ENCODE measurements at places on chromosomes 12 and 14. TPM values are rescaled to one million over a fixed set of nuclear protein-coding genes. Genes with fewer than 3 reads are reported as not detected.

GRCh38 chr14:33836900-33837577 lies 113.8 kb downstream of the EGLN3 start:
- no peaks in the 10 kb centered on the region for H3K27me3 ChIP-seq
- H3K4me1 ChIP-seq, result peaks cover 4% of the 10 kb centered on the region
- H3K36me3 ChIP-seq, result no peaks in the 10 kb centered on the region
- H3K27ac ChIP-seq, result no peak overlapping the region

- H3K4me1 ChIP-seq, result peaks cover 12% of the 10 kb centered on the region
- H3K36me3 ChIP-seq, result no peaks in the 10 kb centered on the region
- no peak overlapping the region for H3K27ac ChIP-seq
Measured at GRCh38 chr14:54138354-54139038, 181.9 kb upstream of the BMP4 start.

DNA sequence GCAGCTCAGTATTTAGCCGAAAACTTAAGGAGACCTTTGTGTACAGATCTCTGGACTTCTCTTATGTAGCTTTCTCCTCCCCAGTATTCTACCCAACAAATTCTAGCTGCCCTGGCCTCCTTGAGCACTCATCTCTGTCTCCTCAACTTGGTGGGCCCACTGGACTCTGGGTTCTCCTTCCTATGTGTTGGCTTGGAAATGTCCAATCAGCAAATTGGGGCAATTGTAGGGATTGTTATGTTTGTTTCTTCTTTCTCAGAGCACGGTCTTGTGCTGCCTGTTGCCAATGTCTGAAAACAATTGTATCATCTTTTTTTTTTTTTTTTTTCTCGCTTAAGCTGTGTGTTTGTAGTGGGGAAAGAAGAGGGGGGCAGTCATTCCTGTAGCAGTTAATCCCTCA lies 30.2 kb downstream of the NTN4 start:
- H3K36me3 ChIP-seq, result no peaks in the 10 kb centered on the region
- no peak overlapping the region for H3K4me3 ChIP-seq

DNA sequence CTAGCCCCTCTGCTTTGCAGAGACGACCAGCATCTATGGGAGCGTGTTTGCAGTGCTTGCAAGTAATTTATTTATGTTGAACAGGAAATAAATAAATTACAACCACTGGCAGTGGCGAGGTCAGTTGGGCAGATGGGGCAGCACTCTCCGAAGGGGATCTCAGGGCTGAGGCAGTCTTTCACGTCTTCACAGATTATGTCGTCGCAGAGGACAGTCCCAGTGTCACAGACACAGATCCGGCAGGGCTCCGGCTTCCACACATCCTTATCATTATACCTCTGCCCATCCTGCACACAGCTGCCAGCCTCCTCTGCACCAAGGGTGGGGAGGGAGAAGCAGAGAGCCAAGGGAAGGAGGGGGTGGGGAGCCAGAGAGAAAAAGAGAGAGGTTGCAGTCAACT lies 4.5 kb downstream of the COL2A1 start:
- peaks cover 5% of the 10 kb centered on the region for H3K27me3 ChIP-seq
- peaks cover 19% of the 10 kb centered on the region for H3K4me1 ChIP-seq
- no peak overlapping the region for H3K4me3 ChIP-seq

DNA sequence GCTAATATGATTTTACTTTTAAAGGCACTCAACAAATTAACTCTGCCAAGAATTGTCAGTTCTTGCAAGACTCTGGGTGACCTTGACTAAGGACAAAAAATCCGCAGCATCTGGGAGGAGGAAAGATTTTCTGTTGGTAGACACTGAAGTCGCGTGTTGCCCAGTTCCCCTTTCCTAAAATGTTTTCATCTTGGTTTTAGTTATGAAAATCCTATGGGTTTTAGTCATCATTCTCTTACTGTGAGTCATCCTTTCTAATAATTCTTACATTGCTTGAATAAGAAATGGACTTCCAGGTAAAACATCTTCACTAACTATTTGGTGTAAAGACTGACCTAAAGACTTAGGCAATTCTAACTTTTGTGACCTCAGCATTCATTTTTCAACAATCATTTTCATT lies 9.1 kb downstream of the GSG1 start:
- no peak for DNase-seq
- H3K4me3 ChIP-seq, result no peak overlapping the region
- peak overlapping the region; percentile 7 for H3K27ac ChIP-seq
- no peaks in the 10 kb centered on the region for H3K27me3 ChIP-seq

- no peaks in the 10 kb centered on the region for H3K36me3 ChIP-seq
- no peaks in the 10 kb centered on the region for H3K4me1 ChIP-seq
- no peaks in the 10 kb centered on the region for H3K27me3 ChIP-seq
- DNase-seq, result no peak
- no peak overlapping the region for H3K4me3 ChIP-seq
Measured at GRCh38 chr14:64768401-64769095, 64.3 kb downstream of the PLEKHG3 start.

- DNase-seq, result no peak
- no peaks in the 10 kb centered on the region for H3K27me3 ChIP-seq
- no peaks in the 10 kb centered on the region for H3K4me1 ChIP-seq
- peaks cover 41% of the 10 kb centered on the region for H3K36me3 ChIP-seq
- H3K27ac ChIP-seq, result no peak overlapping the region
Measured at GRCh38 chr12:105057174-105057573, 27.1 kb downstream of the ALDH1L2 start.

GRCh38 chr14:74380172-74380571 lies 31.9 kb downstream of the VRTN start:
- H3K4me1 ChIP-seq, result no peaks in the 10 kb centered on the region
- H3K27me3 ChIP-seq, result no peaks in the 10 kb centered on the region
- DNase-seq, result no peak
- no peaks in the 10 kb centered on the region for H3K36me3 ChIP-seq
- no peak overlapping the region for H3K4me3 ChIP-seq
- no peak overlapping the region for H3K27ac ChIP-seq

GRCh38 chr12:131836193-131836592 lies 8.0 kb downstream of the MMP17 start:
- H3K27ac ChIP-seq, result no peak overlapping the region
- no peak for DNase-seq
- H3K4me3 ChIP-seq, result no peak overlapping the region
- H3K4me1 ChIP-seq, result peaks cover 4% of the 10 kb centered on the region
- H3K36me3 ChIP-seq, result no peaks in the 10 kb centered on the region

DNA sequence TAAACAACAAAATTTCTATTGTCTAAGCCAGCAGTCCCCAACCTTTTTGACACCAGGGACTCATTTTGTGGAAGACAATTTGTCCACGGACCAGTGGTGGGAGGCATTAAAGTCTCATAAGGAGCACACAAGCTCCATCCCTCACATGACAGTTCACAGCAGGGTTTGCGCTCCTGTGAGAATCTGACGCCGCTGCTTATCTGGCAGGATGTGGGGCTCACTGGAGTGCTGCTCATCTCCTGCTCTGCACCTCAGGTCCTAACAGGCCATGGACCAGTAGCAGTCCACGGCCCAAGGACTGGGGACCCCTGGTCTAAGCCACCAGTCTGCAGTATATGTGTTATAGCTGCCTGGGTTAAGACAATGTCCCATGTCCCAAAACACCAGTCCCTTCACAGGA lies 27.2 kb downstream of the VCPKMT start:
- H3K4me1 ChIP-seq, result no peaks in the 10 kb centered on the region
- no peaks in the 10 kb centered on the region for H3K36me3 ChIP-seq
- H3K27me3 ChIP-seq, result no peaks in the 10 kb centered on the region
- no peak for DNase-seq
- no peak overlapping the region for H3K4me3 ChIP-seq

- H3K4me3 ChIP-seq, result no peak overlapping the region
- DNase-seq, result no peak
- H3K27ac ChIP-seq, result no peak overlapping the region
Measured at GRCh38 chr12:92553389-92553788, 149.4 kb upstream of the PLEKHG7 start.

DNA sequence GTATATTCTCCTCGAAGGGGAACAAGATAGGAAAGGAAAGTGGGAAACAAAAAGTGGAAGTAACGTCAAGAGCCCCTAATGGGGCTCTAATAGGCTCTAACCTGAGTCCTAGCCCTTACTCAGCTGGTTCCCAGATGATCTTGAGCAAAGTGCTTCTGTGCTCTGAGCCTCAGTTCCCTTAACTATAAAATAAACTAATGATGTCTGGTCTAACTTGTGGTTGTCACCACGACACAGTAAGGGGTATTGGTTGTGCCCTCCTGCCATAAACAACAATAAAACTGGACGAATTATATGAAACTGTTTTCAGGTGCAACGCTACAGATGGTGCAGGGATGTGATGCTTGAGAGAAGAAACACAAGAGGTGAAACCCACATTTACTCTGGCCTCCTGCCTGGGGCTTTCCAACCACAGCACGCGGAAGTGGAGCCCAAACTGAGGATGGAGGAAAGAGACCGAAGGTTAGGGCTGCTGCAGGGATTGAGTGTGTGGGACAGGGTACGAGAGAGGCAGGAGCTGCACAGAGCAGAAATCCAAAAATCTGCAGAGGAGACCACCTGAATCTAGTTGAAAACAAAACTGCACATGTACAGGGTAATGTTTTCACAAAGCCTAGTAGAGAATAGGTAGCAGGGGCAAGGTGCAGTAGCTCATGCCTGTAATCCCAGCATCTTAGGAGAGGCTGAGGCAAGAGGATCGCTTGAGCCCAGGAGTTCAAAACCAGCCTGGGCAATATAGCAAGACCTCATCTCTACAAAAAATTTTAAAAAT lies 45.6 kb upstream of the BCL2L14 start:
- no peak overlapping the region for H3K27ac ChIP-seq
- no peak overlapping the region for H3K4me3 ChIP-seq
- H3K4me1 ChIP-seq, result no peaks in the 10 kb centered on the region
- H3K36me3 ChIP-seq, result no peaks in the 10 kb centered on the region
- no peaks in the 10 kb centered on the region for H3K27me3 ChIP-seq
- no peak for DNase-seq

DNA sequence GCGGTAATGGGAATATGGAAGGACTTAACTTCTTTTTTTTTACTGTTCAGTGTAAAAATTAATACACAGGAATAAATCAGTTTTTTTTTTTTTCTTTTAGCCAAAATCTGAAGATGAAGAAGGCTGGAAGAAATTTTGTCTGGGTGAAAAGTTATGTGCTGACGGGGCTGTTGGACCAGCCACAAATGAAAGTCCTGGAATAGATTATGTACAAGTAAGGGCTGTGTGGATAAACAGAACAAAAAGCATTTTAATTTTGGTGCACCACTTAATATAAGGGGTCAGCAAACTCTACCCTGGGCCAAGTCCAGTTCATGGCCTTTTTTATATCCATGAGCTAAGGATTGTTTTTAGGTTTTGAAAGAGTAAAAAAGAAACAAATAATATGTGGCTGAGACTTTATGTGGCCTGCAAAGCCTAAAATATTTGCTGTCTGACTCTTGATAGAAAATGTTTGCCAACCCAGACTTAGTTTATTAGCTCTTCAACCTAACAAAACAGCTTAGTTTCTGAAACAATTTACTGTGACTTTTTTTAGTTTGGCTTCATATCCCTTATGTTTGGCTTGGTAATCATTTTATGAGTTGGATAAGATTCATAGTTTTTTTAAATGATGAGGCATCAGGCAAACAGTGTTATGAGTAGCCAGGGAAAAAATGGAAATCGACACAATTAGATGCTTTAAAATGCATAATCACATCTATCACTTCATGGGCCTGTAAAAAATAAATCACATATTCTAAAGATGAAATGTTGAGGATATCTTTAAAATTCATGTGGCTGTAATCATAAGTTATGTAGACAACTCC lies 8.4 kb downstream of the GEMIN2 start:
- H3K4me1 ChIP-seq, result no peaks in the 10 kb centered on the region
- H3K27ac ChIP-seq, result no peak overlapping the region
- no peak for DNase-seq
- no peaks in the 10 kb centered on the region for H3K27me3 ChIP-seq

DNA sequence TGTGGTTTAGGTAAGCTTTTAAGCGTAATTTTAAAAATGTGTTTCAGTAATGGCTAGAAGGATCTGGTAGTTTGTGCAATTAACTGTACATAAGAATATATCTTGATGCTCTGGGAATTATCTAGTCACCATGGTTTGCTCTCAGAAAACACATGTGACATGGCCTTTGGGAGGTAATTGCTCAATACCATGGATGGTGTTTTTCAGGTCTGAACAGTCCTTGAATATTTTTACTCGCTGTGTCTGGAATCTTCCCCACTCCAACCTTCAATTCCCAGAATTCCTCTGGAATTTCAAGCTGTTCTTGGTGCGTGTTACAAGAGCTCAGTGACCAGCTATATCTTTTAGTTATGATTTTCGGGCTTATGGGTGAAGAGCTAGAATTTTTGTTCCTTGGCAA lies 85.3 kb downstream of the DAAM1 start:
- peak overlapping the region; percentile 8 for H3K27ac ChIP-seq
- H3K4me1 ChIP-seq, result peaks cover 90% of the 10 kb centered on the region
- no peak for DNase-seq
- no peak overlapping the region for H3K4me3 ChIP-seq

GRCh38 chr14:41302776-41303175 lies 303.9 kb upstream of the LRFN5 start:
- H3K27me3 ChIP-seq, result no peaks in the 10 kb centered on the region
- H3K27ac ChIP-seq, result no peak overlapping the region
- no peak for DNase-seq
- no peak overlapping the region for H3K4me3 ChIP-seq
- H3K36me3 ChIP-seq, result no peaks in the 10 kb centered on the region
- no peaks in the 10 kb centered on the region for H3K4me1 ChIP-seq

DNA sequence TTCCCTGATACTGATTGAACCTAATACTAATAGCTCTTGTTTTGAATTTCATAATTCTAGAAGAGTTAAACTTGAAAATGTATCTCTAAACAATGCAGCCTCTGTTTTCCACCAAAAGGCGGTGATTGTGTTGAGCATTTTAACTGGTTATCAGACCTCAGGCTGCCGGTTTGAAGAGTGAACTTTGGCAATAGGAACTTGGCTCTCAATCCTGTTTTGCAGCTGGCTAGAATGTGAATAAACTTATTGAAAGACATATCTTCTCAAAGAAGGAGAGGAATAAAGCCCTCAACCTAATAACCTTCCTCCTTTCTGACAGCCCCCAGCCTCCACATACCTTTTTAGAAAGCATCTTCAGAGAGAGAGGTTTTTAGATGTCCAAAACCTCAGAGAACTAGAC lies 105.4 kb downstream of the SRGAP1 start:
- no peaks in the 10 kb centered on the region for H3K36me3 ChIP-seq
- no peak for DNase-seq
- H3K4me1 ChIP-seq, result peaks cover 6% of the 10 kb centered on the region
- no peaks in the 10 kb centered on the region for H3K27me3 ChIP-seq
- no peak overlapping the region for H3K27ac ChIP-seq

- H3K4me3 ChIP-seq, result no peak overlapping the region
- no peak overlapping the region for H3K27ac ChIP-seq
- no peaks in the 10 kb centered on the region for H3K36me3 ChIP-seq
- no peak for DNase-seq
Measured at GRCh38 chr12:129961091-129961490, 57.3 kb upstream of the TMEM132D start.

BMAL2 gene
- total RNA-seq, result 5.8 TPM

TPCN1 gene
- total RNA-seq, result 93.5 TPM

EPYC gene
- total RNA-seq, result not detected

PITPNM2 gene
- 7.9 TPM for total RNA-seq

PACS2 gene
- 125 TPM for total RNA-seq

ANKRD33 gene
- total RNA-seq, result not detected

CACNA2D4 gene
- total RNA-seq, result 12.3 TPM

LRTM2 gene
- not detected for total RNA-seq

POU6F1 gene
- 17.1 TPM for total RNA-seq

SCNN1A gene
- total RNA-seq, result 16.4 TPM

All from thoracic aorta (tissue), 2 donors.